Muscle of leg (tissue), 16 donors: ENCODE measurements at places on chromosomes 5 and 9. TPM values are rescaled to one million over a fixed set of nuclear protein-coding genes. Genes with fewer than 3 reads are reported as not detected.
A peak's percentile ranks its signal among the peaks of the same experiment; 100 is the strongest.

- H3K4me1 ChIP-seq, result no peaks in the 10 kb centered on the region
- H3K27me3 ChIP-seq, result no peaks in the 10 kb centered on the region
- no peak for DNase-seq
- no peak overlapping the region for H3K27ac ChIP-seq
- H3K4me3 ChIP-seq, result no peak overlapping the region
Measured at GRCh38 chr5:93956006-93956405, 214.6 kb upstream of the POU5F2 start.

- peak; percentile 97 for DNase-seq
- H3K27ac ChIP-seq, result no peak overlapping the region
- peak overlapping the region; percentile 22 for H3K4me3 ChIP-seq
- H3K4me1 ChIP-seq, result peaks cover 18% of the 10 kb centered on the region
Measured at GRCh38 chr9:121545875-121546423, 46.3 kb upstream of the GGTA1 start.

- H3K4me1 ChIP-seq, result peaks cover 4% of the 10 kb centered on the region
- no peaks in the 10 kb centered on the region for H3K27me3 ChIP-seq
- H3K36me3 ChIP-seq, result no peaks in the 10 kb centered on the region
- H3K27ac ChIP-seq, result no peak overlapping the region
- H3K4me3 ChIP-seq, result no peak overlapping the region
Measured at GRCh38 chr5:14914623-14915260, 43.2 kb upstream of the ANKH start.

DNA sequence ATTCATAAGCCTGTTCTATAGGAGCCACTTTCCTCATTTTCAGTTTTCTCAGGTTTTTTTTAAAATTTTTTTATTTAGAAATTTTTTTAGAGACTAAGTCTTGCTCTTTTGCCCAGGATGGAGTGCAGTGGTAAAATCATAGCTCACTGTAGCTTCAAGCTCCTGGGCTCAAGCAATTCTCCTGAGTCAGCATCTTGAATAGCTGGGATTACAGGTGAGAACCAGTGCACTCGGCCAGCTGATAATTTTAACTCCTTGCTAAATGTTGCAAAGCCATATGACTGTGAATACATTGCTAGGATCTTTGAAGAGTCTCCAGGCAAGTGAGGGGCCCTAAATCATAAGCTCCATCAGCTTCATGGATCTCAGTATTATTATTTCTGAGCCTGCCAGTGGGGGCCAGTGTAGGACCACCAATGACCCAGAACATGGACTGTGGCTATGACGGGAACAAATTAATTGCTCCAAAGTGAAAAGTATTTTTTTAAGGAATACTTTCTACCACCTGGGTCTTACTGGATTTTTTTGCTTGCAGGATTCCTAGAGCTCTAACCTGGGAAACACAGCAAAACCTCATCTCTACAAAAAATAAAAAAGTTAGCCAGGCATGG, 5.7 kb upstream of the GAPVD1 start:
- H3K27ac ChIP-seq, result no peak overlapping the region
- DNase-seq, result peak; percentile 33
- peaks cover 2% of the 10 kb centered on the region for H3K27me3 ChIP-seq
- peaks cover 3% of the 10 kb centered on the region for H3K4me1 ChIP-seq
- H3K36me3 ChIP-seq, result no peaks in the 10 kb centered on the region

- no peaks in the 10 kb centered on the region for H3K36me3 ChIP-seq
- H3K27me3 ChIP-seq, result no peaks in the 10 kb centered on the region
- no peak for DNase-seq
- H3K4me1 ChIP-seq, result no peaks in the 10 kb centered on the region
- H3K27ac ChIP-seq, result no peak overlapping the region
- no peak overlapping the region for H3K4me3 ChIP-seq
Measured at GRCh38 chr5:159588941-159589340, 258.7 kb upstream of the IL12B start.

SPATA6L gene
- total RNA-seq, result 0.49 TPM
